ENCODE measurements at places on chromosomes 1 and 21.

DNA sequence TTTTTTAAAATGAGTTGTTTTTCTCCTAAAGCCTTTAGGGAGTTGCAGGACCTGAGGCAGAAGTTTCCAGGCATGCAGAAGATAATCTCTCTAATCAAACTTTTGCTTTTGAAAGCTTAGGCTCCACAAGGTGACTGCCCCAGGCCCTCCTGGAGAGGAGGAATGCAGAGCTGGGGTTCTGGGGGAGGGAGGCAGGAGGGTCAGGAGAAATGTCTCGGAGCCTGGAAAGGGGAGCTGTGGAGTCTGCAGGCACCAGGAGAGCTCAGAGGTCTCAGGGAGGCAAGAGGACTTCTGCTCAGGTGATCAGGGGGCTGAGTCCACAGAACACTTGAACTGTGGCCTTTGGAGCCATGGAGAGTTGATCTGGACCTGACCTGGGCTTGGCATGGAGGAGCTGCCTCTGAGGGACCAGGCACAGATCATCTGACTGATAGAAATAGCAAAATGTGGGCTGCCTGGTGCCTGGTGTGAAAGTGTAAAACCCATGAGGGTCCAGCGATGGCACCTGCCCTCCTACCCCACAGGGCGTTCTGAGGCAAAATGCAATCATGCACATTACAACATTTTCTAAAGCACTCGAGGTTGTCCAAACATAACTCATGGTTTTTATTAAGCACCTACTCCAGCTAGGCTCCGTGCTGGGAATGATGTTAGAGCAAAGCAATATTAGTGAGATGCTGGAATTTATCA, 10.0 kb upstream of the ABCG1 start:
- no peak for DNase-seq

DNA sequence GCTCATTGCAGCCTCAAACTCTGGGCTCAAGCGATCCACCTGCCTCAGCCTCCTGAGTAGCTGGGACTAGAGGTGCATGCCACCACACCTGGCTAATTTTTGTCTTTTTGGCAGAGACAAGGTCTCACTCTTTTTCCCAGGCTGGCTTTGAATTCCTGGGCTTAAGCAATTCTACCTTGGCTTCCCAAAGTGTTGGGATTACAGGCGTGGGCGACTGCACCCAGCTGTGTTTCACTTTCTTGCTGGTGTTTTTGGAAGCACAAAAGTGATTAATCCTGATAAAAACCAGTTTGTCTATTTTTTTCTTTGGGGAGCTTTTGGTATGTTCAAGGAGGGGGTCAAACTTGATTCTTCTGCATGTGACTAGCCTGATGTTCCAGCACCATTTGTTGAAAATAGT, 19.3 kb downstream of the RNF11 start:
- DNase-seq = no peak

DNA sequence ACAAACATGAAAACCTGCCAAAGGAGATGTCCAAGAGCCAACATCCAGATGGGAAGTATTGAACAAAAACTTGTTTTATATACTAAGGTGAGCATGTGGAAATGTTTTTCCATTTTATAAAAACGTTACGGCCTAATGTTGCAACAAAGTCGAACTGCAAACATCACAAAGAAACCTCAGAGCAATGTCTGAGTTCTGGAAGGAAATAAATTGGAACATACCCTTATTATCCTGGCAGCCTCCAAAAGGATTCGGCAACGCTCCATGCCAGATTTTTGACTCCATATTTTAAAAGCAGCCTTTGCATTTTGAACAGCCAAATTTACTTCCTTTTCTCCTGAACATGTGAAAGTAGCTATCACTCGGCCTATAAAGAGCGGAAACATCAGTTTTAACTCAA, 3.3 kb downstream of the ALDH9A1 start:
- no peak for DNase-seq

DNA sequence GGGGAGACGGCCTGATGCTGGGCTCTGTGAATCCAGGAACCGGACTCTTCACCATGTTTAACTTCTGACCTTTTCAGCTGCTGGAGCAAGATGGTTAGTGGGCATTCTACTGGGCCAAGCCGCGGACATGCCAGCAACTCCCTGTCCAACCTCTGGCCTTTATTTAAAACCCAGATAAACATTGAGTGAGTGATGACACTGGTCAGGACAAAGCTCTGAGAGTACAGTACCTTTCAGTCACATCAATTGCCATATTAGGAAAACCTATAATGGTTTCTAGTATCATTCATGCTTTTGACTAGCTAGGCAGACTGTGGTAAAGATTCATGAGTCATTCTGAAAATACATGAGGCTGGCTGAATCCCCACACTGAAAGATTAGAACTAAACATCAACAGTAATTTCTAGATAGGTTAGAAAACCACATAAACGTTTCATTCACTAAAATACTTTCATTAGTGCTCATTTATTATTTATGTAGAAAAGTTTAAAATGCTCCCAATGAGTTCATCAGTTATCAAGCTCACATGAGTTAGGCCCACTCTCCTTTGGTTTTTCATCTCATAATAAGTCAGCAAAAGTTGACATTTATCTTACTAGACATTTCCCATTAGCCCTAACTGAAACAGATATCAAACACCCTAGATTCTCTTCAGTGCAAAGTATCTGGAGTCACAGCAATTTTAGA, 7.1 kb upstream of the ACTA1 start:
- no peak for DNase-seq

DNA sequence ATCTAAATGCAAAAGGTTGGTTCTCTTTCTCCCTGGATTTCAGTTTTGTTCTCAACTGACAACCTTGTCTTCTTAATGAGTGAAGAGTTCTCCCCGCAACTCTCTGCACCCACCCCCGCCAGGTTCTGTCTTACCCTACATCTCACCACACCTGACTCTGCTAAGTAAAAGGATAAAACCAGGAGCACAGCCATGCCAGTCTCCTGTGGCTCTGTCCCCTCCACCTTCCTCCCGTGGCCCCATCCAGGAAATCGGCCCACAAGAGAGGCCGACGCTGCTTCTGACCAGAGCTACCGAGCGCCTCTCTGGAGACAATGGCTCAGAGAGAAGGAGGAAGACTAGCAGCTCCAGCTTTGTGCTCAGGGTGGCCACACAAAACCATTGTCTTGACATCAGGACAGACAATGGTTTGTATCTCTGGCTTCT, 72.2 kb downstream of the PLEKHA6 start:
- DNase-seq = no peak

DNA sequence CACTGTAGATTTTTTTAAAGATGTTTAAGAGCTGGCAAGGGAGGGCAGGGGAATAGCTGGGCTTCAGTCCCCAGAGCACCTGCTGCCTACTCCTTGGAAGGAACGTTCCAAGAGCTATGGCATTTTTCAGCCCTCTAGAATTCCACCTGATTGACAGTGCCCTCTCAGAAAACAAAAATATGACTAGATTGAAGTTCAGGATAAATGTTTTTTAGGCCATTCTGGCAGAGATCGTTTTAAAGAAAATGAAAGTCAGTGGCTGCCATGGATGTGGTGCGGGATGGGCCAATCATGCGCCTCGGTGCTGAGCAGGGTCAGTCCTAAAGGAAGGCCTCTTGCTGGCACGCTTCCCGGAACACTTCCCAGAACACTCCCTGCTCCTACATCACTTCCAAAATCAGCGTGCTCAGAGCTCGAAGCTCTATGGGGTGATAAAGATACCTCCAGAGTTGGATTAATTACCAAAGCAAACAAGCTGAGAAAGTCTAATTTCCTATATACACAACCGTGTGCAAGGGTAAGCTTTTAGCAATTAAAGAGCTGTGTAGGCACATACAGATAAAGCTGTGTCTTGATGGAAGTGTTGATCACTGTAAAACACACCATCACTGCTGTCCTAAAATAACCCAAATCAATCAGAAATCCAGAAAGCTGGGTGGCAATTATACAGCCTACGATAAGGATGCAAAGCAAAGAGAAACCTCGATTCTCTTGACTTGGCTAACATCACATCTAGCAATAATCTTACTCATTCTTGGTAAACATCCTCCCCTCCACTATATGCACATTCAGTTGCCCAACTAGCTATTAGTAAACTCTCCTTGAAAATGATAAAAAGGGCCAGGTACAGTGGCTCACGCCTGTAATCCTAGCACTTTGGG, 34.6 kb downstream of the TGFBR3 start:
- peak; percentile 53 for DNase-seq

GRCh38 chr21:35106246-35106835, 57.2 kb upstream of the RUNX1 start:
- no peak for DNase-seq

- no peak for DNase-seq
Observed at GRCh38 chr1:175200678-175201521, 8.3 kb upstream of the KIAA0040 start.

GRCh38 chr1:8419172-8419571, 101.3 kb downstream of the SLC45A1 start:
- DNase-seq = no peak

GRCh38 chr1:227733751-227734545, 1.2 kb downstream of the JMJD4 start:
- DNase-seq = no peak

GRCh38 chr1:21935393-21935804, 1.7 kb downstream of the HSPG2 start:
- no peak for DNase-seq

DNA sequence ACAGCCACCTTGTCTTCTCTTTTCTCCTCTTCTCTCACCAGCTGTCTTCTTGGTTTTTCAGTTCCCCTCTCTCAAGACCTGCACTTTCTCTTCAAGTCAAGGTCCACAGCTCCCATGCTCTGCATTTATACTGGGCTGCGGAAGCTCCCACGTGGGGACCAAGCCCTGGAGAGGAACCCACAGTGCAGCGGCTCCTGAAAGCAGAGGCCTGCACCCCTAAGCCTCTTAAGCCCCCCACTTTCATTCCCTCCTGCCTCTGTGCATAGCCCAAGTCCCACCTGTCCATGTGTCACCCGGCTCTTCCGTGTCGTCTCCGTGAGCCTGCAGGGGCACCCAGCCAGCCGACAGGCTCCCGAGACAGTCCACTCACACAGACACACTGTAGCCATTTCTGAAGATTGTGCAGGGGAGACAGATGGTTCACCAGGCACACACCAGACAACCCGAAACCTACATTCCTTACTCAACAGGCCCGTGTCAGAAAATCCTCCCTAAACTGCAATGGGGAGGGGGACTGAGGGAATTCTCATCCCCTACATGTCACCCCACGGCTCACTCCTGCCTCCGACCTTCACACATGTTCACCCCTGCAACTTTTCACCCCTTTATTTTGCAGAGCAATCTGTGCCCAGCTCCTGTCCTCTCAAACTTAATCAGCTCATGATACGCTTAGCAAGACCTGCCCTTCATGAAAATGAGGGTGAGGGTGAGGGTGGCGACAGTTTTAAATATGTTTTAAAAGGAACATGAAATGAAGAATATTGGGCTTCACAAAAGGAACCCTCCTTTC, 6.3 kb downstream of the MX2 start:
- no peak for DNase-seq

- no peak for DNase-seq
Observed at GRCh38 chr21:43343095-43343991, 83.6 kb downstream of the SIK1 start.

DNA sequence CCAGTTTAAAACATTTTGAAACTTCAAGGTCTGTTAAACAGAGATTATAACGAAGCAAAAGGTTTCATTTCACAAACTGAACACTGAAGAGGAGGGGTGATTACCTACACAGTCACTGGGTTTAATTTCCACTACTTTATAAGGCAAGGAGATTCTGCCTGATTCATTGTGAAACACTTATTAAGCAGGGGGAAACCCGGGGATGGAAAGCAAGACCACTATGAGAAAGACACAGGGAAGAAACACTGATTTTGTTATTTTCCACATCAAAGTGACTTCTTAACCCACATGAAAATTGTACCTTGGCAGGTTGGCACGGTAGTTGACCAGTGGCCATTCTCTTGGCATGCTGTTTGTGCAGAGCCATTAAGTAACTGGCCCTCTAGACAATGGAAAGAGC, 8.1 kb upstream of the F5 start:
- no peak for DNase-seq

DNA sequence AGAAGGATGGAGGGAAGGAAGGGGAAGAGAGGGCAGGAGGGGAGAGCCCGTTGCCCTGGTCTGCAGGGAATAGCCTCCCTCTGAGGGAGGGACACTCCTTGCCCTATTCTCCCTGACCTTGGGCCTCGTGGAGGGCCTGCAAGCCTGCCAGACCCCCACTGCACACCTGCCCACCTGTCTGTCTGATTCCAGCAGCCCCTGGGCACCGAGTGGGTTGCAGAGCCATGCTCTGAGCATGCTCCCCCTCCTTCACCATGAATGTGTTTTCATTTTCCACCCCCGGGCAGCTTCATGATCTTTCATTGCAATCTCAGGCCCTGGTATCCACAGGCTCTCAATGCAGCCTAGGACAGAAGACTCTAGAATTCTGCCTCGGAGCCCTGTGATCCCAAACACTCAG, 5.1 kb upstream of the NPHP4 start:
- no peak for DNase-seq

DNA sequence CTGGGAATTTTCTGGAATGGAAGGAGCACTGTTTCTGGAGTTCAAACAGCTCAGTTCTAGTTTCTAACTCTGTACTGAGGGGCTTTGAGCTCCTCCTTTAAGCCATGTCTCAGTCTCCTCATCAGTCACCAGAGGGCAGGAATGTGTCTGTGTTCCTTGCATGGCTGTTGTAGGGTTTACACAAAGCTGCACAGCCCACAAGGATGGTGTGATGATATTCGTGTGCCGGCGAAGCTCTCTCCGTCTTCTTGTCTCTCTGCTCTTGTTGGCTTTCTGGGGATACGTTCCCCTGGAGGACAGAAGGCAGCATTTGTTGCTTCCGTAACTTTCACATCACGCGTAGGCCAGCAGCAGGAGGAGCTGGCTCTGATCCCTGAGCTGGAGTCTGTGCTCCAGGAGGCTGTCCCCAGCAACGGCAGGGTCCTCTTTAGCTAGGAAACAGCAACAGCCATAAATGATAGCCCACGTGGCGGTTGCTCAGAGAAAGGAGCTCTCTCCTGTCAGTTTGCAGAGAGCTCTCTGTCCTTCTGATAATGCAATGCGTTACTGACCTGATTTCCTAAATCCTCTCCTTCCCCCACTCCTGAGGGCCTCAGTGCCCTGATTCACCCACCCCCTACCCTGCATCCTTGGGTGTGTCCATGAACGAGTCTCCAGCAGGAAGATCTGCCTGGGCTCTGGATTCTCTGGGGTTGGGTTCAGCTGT, 189.2 kb upstream of the VAMP3 start:
- no peak for DNase-seq

DNA sequence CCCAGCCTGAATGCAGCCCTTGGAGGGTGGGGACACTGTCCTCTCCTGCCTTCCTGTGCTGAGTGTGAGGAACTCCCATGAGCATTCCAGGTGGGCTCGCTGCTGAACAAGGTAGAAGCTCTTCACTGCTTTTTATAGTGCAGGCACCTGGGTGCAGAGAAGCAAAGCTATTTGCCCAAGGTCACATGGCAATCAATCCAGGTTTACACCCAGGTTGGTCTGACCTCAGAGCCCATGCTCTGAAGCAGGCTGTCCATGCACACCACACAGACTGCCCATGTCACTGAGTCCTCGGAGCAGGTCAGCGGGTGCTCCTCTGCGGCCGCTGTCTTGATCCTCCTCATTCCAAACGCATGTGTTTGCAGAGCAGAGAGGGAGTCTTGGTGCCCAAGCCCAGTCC, 323.4 kb upstream of the VAMP3 start:
- DNase-seq = no peak

DNA sequence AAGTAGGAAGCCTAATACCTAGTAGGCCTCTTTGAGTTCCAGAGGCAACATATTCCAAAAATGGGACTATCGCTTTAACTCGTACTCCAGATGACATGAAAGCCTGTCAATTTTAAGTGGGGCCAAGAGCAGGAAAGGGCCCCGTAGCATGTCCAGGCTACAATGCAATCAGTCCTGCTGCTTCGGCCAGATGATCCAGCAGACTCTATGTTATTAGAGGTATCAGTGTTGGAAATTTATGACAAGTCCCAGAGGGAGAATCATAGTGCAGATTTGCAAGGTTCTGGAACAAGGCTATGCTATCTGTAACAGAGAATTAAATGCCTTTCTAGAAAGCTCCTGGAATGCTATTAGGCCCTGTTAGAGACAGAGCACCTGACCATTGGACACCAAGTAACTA, 56.7 kb upstream of the SRP9 start:
- DNase-seq = no peak

Data from DMS 273 treated with DMSO at 0.1 percent for 48 hours (cell line).